HT-29 (cell line): ENCODE measurements at places on chromosomes 3 and 15. TPM values are rescaled to one million over a fixed set of nuclear protein-coding genes. Genes with fewer than 3 reads are reported as not detected.

GRCh38 chr15:77984446-77984861, 93.1 kb downstream of the TBC1D2B start:
- no peak for DNase-seq

ACSBG1 gene
- 1.4 and 3.6 TPM in 2 replicates for total RNA-seq

GRCh38 chr3:71469138-71469435, 114.4 kb downstream of the FOXP1 start:
- DNase-seq = peak; percentile 31

DNA sequence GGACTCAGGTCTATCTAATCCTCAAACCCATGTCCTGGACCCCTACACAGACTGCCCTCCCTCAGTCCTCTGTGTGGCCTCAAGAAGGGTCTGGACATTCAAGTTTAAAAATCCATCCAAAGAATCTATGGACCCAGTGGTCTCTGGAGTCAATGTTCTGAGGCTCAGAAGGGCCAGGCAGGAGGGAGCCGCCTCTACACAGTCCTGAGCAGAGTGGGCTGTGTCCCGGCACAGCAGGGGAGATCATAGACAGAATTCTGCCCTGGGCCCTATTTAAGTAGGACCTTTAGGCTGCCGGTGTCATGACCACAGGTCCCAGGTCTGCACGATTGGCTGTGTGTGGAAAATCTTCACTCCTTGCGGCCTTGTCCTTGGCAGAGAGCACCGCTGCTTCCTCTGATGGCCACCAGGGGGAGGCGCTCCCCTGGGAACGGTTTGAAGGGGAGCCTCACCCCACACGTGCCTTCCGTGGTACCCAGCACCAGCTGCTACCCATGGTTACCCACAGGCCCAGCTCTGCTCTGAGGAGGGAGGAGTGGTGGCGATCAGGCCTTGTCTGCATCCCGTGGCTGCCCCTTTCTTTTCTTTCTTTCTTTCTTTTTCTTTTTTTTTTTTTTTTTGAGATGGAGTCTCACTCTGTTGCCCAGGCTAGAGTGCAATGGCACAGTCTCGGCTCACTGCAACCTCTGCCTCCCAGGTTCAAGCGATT, 37.9 kb downstream of the CHRD start:
- peak; percentile 75 for DNase-seq

STXBP5L gene
- total RNA-seq = not detected in 2 replicates

QRICH1 gene
- 51.6 and 74.4 TPM in 2 replicates for total RNA-seq
